Effector memory CD8-positive, alpha-beta T cell (primary cell): ENCODE measurements at places on chromosomes 6 and 20.

DNA sequence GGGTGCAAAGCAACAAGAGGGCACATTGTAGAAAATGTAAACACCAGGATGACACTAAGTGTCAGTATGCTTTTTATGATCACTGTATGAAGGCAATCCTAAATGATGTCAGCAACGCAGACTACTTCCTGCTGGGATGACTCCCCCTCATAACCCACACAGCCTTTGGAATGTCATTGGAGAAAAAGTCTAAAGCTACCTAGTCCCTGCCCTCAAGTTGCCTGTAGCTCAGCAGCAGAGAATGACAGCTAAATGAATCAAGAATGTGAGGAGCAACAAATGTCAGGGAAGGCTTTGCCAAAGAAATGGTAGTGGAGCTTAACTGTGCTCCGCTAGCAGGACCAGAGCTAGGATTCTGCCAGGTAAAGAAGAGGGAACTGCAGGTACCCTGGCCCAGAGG lies 555.6 kb downstream of the CD83 start:
- H3K27me3 ChIP-seq: peaks cover 12% of the 10 kb centered on the region
- DNase-seq: no peak
- H3K4me3 ChIP-seq: no peak overlapping the region
- H3K36me3 ChIP-seq: no peaks in the 10 kb centered on the region
- peaks cover 1% of the 10 kb centered on the region for H3K4me1 ChIP-seq

GRCh38 chr6:101650402-101651100 lies 257.0 kb downstream of the GRIK2 start:
- H3K27ac ChIP-seq: no peak overlapping the region
- no peaks in the 10 kb centered on the region for H3K27me3 ChIP-seq
- H3K4me1 ChIP-seq: no peaks in the 10 kb centered on the region
- H3K36me3 ChIP-seq: no peaks in the 10 kb centered on the region

DNA sequence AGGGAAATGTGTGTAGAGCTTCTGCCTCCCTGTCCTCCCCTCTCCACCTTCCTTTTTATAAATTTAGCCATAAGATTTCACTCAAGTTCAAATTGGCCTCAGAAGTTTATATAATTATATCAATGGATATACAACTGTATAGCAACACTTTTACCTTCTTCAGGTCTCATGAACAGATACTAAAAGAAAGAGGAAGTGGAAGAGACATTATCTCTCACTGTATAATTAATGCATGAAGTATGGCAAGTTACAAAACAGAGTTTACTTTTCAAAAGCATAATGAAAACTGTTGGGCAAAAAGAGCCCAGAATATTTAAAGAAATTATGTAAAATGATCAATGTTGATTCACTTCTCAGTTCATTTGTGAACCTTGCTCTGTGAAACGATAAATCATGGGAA lies 99.7 kb downstream of the PDE7B start:
- no peak overlapping the region for H3K4me3 ChIP-seq
- no peaks in the 10 kb centered on the region for H3K4me1 ChIP-seq
- H3K27me3 ChIP-seq: peaks cover 9% of the 10 kb centered on the region
- H3K27ac ChIP-seq: no peak overlapping the region
- H3K36me3 ChIP-seq: no peaks in the 10 kb centered on the region
- no peak for DNase-seq

DNA sequence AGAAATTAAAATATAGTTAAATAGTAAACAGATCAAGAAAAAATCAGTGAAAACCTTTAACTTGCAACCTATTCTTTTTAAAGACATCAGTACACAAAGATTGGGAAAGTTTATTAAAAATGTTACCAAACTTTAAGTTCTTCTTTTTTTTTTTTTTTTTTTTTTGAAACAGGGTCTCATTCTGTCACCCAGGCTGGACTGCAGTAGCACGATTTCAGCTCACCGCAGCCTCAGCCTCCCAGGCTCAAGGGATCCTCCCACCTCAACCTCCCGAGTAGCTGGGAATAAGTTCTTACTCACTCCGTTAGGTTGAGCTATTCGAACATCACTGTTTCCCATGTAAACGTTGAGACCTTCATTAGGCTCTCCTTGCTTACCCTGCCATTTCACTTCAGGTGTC lies 5.6 kb downstream of the MAP3K5 start:
- peak overlapping the region; percentile 98 for H3K4me3 ChIP-seq
- peaks cover 64% of the 10 kb centered on the region for H3K4me1 ChIP-seq
- peak overlapping the region; percentile 84 for H3K27ac ChIP-seq
- peaks cover 33% of the 10 kb centered on the region for H3K36me3 ChIP-seq

- H3K27me3 ChIP-seq: peaks cover 17% of the 10 kb centered on the region
- no peaks in the 10 kb centered on the region for H3K4me1 ChIP-seq
- DNase-seq: no peak
- no peaks in the 10 kb centered on the region for H3K36me3 ChIP-seq
- no peak overlapping the region for H3K4me3 ChIP-seq
Observed at GRCh38 chr20:59733351-59733750, 129.0 kb downstream of the PHACTR3 start.

GRCh38 chr20:50744143-50744792 lies 12.9 kb downstream of the PARD6B start:
- H3K4me3 ChIP-seq: no peak overlapping the region
- H3K27me3 ChIP-seq: no peaks in the 10 kb centered on the region
- H3K27ac ChIP-seq: peak overlapping the region; percentile 79
- peaks cover 3% of the 10 kb centered on the region for H3K36me3 ChIP-seq
- peaks cover 10% of the 10 kb centered on the region for H3K4me1 ChIP-seq

DNA sequence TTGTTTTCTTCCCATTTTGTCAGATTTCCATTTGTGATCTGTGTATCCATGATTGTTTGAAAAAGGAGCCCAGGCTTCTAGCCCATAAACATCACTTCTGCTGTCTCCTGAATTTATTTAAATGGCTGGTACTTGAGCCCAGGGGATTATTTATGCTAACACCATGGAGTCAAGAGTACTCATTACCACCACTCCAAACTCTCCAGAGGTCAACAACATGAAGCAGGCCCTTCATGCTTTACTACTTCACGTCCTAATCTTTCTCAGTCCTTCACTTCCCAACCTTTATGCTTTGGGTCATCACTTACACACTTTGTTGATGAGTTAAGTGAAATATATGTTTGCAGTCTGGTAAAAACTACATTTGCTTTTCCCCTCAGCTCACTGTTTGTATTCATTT lies 247.8 kb downstream of the BMP2 start:
- no peaks in the 10 kb centered on the region for H3K27me3 ChIP-seq
- no peak for DNase-seq
- H3K4me3 ChIP-seq: no peak overlapping the region

DNA sequence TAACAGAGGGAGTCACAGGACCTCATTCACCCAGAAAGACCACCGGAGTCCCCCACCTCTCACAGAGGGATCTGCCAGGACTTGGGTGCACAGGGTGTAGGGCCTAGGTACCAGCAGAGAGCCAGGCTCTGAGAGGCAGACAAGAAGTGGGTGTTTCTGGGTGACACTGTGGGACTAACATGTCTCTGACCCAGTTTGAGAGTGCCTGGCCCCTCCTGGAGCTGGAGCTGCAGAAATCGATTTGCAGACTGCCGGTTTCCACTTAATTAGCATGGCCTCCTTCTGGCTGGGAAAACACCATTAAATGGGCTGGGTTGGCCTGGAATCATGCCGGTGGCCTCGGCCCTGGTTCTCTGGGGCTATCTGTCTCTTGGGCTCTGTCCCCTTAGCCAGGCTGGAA lies 59.2 kb downstream of the PPP1R16B start:
- H3K27me3 ChIP-seq: no peaks in the 10 kb centered on the region
- no peak overlapping the region for H3K4me3 ChIP-seq
- H3K36me3 ChIP-seq: peaks cover 40% of the 10 kb centered on the region
- peak overlapping the region; percentile 94 for H3K27ac ChIP-seq
- peak; percentile 35 for DNase-seq

DNA sequence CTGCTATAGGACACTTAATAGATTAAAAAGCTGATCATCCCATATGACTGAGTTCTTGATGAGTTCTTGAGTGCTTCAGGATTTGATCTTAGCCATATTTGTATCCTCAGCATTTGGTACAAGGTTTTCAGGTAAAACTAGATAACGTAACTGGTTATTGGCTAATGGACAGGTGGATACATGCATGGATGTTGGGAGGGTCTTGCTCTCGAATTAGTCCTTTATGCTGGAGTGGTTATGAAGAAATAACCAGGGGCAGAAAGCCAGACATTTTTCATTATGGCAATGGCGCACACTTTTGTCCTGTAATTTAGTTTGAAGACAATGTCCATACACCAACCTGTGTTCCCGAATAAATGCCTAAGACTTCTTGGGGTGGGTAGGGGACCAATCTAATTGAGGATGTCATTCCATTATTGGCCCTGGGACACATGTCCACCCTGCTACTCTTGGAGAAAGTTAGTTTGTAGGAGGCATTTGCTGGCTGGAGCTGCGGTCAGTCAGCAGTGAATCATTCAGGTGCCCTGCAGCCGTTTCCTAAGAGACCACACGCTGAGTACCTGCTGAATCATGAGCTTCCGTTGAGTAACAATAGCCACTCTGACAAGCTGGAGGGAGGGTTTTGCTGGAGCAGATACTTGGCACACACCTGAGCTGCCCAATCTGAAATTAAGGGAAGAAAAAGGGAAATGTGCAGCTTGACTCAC lies 194.4 kb downstream of the FOXA2 start:
- no peaks in the 10 kb centered on the region for H3K36me3 ChIP-seq
- no peak overlapping the region for H3K27ac ChIP-seq
- no peaks in the 10 kb centered on the region for H3K4me1 ChIP-seq
- H3K27me3 ChIP-seq: no peaks in the 10 kb centered on the region

GRCh38 chr20:8718279-8718678 lies 350.6 kb upstream of the PLCB4 start:
- H3K27ac ChIP-seq: no peak overlapping the region
- H3K36me3 ChIP-seq: peaks cover 8% of the 10 kb centered on the region
- no peaks in the 10 kb centered on the region for H3K27me3 ChIP-seq
- no peak for DNase-seq

- H3K27ac ChIP-seq: no peak overlapping the region
- no peaks in the 10 kb centered on the region for H3K36me3 ChIP-seq
- no peaks in the 10 kb centered on the region for H3K4me1 ChIP-seq
- no peak overlapping the region for H3K4me3 ChIP-seq
- peaks cover 15% of the 10 kb centered on the region for H3K27me3 ChIP-seq
- DNase-seq: no peak
Observed at GRCh38 chr20:49400904-49401303, 81.6 kb downstream of the KCNB1 start.

DNA sequence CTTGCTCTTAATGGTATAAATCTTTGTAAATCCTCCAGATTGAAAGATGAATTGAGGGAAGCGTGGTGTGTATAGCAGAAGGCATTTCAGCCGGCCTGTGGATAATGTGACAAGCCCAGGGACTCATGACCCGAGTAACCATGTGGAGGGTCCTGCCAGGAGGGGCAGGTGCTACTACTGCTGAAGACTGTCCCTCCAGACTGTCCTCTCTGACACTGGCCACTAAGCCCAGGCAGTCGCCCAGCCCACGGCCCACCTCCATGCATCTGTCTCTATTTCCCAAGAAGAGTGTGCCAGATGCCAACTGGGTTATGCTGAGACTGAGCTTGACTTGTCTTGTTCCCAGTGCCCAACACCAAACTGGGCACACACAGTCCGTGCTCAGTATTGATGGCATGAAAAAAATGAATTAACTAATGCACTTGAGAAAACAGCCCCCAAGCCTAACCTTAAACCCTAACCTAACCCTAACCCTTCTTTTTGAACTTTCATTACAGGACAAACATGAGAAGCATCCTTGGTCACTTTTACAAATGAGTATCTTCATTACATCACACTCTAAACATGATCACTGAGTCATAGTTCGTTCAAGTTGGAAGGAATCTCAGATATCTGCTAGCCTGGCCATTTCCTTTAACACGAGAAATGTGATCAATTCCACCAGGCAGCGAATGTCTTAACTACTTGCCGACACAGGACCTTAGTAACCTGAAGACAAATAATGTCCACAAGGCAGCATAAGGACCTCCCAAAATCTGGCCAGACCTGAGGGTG lies 182.2 kb upstream of the RREB1 start:
- no peak overlapping the region for H3K27ac ChIP-seq
- no peaks in the 10 kb centered on the region for H3K36me3 ChIP-seq
- H3K27me3 ChIP-seq: peaks cover 67% of the 10 kb centered on the region
- no peak for DNase-seq

GRCh38 chr6:22643780-22644179 lies 74.4 kb downstream of the HDGFL1 start:
- no peaks in the 10 kb centered on the region for H3K36me3 ChIP-seq
- no peak for DNase-seq
- no peak overlapping the region for H3K4me3 ChIP-seq
- no peaks in the 10 kb centered on the region for H3K4me1 ChIP-seq
- H3K27ac ChIP-seq: no peak overlapping the region
- no peaks in the 10 kb centered on the region for H3K27me3 ChIP-seq

- DNase-seq: no peak
- H3K4me3 ChIP-seq: no peak overlapping the region
- H3K36me3 ChIP-seq: peaks cover 13% of the 10 kb centered on the region
- H3K27ac ChIP-seq: no peak overlapping the region
Observed at GRCh38 chr6:104855507-104855906, 4.2 kb downstream of the HACE1 start.

DNA sequence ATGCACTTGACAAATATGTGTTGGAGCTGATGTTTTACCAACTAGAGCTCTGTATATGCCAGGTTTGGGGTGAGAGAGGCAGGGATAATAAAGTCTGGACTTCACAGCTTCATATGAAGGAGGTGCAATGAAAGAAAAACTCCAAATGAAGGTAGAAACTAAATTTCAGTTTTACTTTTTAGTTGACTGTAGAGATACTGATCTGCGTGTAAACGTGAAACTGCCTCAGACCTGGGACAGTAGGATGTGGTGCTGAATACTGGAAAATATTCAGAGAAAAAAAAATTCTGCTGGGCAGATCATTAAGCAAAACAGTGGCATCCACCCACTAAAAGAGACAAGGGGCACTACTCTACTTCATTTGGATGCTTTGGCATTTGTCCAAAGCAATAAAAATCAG lies 94.5 kb downstream of the BACH2 start:
- no peak overlapping the region for H3K4me3 ChIP-seq
- no peaks in the 10 kb centered on the region for H3K27me3 ChIP-seq
- no peak overlapping the region for H3K27ac ChIP-seq

GRCh38 chr6:127481111-127481510 lies 21.9 kb upstream of the KIAA0408 start:
- H3K27ac ChIP-seq: no peak overlapping the region
- peaks cover 17% of the 10 kb centered on the region for H3K4me1 ChIP-seq
- H3K4me3 ChIP-seq: no peak overlapping the region
- DNase-seq: no peak
